Substantia nigra (tissue), 51 donors: ENCODE measurements at places on chromosomes 2 and 18.

GRCh38 chr18:45221363-45221762 is 393.9 kb upstream of the SLC14A2 start:
- no peak for DNase-seq

DNA sequence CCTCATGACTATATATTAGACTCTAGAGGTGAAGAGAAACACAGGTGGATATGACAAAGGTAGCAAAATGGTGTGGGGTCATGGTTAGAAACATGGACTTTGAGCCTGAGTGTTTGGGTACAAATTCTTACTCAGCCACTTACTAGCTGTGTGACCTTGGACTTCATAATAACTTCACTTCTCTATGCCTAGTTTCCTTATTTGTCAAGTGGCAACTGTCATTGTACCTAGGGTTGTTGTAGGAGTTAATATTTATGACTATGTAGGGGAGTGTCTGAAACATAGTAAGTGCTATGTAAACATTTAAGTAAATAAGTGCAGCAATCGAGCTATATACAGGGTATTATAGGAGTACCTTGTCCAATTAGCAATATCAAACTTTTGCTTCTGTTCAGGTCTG is 49.7 kb upstream of the RAPH1 start:
- DNase-seq: no peak

DNA sequence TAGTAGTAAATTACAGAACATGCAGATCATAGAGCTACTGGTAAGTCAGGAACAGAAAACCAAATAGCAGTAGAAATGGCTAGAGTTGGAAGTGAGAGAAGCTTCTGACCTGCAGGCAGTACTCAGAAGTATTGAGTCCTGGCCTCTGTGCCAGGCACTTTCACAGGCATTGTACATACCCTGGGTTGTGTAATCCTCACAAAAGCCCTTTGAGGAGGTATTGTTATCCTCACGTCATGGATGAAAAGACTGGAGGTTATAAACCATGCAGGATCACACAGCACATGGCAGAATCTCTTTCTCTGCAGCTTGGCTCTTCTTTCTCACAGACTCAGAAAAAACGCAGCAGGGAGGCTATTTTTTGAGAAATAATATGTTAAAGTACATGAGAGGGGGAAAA is 789.3 kb upstream of the FAM98A start:
- DNase-seq: no peak

DNA sequence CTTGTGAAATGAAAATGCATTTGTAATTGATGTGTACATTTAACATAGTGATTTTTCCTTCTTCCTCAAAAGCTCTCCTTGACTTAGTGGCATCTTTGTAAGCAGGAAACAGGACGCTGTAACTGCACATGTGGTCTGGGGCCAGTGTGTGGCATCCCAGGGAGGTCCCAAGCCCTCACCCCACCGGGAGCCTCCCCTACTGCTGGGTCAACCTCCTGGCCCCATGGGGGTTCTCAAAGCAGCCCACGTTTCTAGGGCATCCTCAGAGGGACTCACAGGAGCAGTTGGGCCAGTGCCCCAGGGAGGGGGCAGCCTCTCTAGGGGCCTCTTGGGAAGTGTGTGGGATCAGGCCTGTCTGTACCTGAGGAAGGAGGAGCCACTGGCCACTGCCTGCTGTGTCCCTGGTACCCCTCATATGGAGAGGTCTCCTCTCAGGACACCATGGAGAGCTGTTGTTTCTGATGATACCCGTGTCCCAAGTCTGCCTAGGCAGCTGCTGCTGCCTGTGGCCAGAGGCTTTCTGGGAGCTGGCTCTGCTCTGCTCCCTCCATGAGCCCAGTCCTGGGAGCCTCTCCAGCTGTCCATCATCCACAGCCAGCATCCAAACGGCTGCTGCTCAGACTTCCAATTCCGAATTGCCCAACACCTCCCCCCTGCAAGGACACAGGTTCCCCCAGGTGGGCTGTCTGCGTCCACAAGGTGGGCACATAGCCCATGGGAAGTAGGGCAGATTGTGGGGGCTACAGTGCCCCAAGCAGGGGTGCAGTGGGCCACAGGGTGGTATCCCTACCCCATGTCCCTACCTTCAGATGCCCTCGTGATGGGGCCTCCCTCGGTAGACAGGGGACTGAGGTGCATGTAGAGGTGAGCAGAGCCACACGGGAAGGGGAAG is 13.4 kb downstream of the ARHGEF4 start:
- DNase-seq: no peak

GRCh38 chr2:62270728-62271127 is 74.8 kb downstream of the B3GNT2 start:
- no peak for DNase-seq

DNA sequence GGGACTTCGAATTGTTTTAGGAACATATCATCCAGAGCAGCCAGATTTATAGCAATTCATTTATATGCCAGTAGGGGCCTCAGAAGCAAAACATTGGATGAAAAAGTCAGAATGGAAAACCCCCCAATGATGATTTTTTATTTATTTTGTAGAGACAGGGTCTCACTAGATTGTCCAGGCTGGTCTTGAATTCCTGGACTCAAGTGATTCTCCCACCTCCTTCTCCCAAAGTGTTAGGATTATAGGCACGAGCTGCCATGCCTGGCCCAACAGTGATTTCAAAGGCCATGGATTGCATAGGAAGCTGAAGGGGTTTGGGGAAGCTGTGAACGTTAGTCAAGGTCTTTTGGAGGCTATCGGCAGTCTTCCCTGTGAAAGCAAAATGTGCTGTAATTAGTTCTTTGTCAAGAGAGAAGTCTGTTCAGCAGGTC is 21.9 kb upstream of the MCFD2 start:
- DNase-seq: no peak

- DNase-seq: no peak
Measured at GRCh38 chr2:149033716-149034115, 4.8 kb upstream of the LYPD6B start.

DNA sequence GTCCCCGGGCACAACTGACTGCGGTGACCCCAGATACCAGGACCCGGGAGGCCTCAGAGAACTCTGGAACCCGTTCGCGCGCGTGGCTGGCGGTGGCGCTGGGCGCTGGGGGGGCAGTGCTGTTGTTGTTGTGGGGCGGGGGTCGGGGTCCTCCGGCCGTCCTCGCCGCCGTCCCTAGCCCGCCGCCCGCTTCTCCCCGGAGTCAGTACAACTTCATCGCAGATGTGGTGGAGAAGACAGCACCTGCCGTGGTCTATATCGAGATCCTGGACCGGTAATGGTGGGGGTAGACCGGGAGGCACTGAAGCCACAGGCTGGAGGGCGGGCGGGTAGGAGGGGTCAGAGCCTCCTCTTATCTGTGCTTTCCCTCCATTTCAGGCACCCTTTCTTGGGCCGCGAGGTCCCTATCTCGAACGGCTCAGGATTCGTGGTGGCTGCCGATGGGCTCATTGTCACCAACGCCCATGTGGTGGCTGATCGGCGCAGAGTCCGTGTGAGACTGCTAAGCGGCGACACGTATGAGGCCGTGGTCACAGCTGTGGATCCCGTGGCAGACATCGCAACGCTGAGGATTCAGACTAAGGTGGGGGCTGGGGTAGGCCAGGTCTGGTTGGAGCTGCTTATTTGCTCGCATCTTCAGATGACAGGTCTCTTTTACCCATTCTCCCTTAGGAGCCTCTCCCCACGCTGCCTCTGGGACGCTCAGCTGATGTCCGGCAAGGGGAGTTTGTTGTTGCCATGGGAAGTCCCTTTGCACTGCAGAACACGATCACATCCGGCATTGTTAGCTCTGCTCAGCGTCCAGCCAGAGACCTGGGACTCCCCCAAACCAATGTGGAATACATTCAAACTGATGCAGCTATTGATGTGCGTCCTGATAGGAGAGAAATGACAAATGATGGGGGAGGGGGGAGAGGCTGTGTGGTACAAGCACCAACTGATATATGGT is 780 bp downstream of the HTRA2 start:
- DNase-seq: no peak

- DNase-seq: no peak
Measured at GRCh38 chr18:14026199-14026598, 106.0 kb downstream of the ZNF519 start.

DNA sequence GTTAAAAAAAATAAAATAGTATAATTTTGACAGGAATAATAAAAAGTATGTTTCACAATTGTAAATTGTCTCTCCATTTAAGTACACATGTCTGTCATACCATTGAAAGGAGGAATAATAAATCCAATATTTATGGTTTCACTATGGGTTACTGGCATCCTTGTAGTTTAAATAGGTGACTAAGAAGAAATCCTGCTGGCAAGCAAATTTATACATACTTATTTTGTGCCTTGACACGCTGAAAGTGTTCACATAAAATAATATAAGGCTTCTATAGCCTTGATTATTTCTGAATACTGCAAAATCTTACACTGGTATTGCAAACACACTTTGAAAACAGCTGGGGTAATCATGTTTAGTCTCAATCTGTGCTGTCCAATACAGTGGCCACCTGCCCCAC is 138.3 kb upstream of the ETAA1 start:
- DNase-seq: no peak

DNA sequence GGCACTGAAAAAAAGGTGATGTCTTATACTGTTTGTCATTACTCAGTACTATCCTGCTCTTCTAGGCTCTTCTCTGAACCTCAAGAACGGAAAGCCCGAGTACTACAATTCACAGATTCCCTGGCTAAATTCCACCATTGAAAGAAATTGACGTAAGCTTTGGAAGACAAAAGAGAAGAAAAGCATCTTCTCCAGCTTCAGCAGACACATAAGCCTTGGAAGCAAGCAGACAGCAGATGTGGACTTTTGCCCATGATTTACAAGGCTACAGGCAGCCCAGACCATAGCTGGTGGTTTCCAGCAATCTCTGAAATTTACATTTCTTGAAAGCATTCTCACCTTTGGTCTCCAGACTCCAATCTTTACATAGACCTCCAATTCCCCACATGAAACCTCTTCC is 289.0 kb downstream of the C1D start:
- no peak for DNase-seq

- DNase-seq: no peak
Measured at GRCh38 chr2:1266351-1266750, 146.9 kb upstream of the TPO start.

DNA sequence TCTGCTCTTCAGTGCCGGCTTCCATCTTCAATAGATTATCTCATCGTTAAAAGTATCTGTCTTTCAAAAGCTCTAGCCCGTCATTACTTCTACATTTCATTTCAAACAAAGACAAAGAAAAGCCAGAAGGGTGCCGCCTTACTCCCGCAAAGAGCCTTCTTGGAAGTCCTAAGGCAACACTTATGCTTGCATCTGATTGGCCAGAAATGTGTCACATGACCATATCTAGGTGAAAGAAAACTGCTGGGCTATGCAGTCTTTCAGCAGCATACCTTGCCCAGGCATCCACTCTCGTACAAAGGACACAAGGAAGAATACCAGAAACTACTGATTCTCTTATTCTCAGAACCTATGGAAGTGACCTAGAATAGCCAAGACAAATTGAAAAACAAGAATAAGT is 217.1 kb upstream of the SLC35G4 start:
- no peak for DNase-seq

DNA sequence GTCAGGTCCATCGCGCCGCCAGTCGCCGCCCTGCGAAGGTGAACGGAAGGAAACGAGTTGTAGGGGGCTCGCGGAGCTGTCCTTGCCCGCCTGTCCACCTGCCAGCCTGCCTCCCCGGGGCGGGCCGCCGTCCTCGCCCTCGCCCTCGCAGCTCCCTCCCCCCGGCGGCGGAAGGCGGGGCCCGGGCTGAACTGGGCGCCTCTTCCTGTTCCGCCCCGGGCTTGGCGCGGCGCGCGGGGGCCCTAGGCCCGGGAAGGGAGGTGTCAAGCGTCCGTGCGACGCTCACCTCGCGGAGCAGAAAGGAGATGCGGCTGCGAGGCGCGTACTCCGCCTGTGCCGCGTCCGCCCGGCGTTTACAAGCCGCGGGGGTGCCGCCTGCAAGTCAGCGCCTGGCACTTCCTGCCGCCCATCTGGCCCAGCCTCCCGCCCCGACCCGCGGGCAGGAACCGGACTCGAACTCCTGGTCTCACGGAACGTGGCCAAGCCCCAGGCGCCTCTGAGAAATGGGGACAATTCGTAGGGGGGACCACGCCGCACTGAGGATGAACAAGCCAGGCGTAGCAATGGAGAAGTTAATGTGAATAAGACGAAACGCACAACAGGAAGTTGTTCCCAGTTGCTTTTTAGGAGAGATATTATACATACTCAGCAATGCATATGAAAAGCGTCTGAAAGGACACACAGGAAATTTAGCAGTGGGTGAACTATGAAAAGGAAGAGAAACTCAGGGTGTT is at the start of gene CNPPD1:
CNPPD1 (minus strand) TSS at position 108 of the 734 bp plus-strand sequence; CDS start at position 11, 97 bp downstream.
- DNase-seq: peak; percentile 83

GRCh38 chr2:31522786-31523185 is 58.0 kb downstream of the SRD5A2 start:
- DNase-seq: no peak

- DNase-seq: no peak
Measured at GRCh38 chr2:19355014-19355405, 3.4 kb downstream of the OSR1 start.

DNA sequence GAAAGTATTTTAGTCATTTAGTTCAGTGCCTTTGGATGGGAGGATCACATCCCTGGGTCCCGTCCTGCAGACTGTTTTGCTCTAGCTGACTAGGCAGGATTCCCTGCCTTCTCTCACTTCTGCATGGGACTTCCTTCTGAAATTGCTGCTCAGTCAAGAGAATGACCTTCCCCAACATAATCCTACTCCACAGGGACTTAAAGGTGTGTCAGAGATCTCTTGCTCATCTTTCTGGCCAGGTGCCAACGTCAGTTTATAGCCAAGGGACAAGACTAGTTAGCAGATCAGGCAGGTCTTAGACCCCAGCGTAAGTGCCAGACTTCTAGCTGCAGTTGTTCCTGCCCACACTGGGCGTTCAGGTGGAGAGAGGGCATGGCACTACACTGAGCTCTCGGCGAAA is 9.5 kb upstream of the IL1B start:
- DNase-seq: no peak

DNA sequence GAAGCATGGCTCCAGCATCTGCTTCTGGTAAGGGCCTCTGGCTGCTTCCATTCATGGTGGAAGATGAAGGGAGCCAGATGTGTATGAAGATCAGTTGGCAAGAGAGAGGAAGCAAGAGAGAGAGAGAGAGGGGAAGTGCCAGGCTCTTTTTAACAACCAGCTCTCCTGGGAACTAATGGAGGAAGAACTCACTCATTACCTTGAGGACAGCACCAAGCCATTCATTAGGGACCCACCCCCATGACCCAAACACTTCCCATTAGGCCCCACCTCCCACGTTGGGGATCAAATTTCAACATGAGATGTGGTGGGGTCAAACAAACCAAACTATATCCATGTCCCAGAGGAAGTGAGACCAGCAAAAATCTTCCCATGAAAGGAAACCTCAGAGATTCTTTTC is 124.8 kb upstream of the SIX2 start:
- no peak for DNase-seq

- DNase-seq: no peak
Measured at GRCh38 chr18:39415471-39415870, 1849.9 kb upstream of the CELF4 start.

- DNase-seq: no peak
Measured at GRCh38 chr2:196099916-196100315, 31.3 kb upstream of the DNAH7 start.

DNA sequence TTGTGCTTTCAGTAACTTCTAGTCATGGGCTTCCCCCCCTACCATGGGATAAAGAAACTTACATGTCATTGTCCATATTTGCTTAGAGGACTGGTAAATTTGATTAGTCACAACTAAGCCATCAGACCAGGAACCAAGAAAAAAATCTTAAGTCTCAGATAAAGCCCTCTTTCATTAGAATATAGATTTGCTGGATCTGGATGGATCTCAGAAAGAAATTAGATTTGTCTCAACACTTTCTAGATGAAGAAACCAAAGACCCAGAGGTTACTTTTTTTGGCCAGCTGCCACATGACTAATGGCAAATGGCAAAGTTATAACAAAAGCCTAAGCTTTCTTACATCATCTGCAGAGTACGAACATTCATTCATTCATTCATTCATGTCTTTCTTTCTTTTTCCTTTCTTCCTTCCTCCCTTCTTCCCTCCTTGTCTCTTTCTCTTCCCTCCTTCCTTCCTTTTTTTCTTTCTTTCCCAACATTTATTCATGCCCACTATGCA is 60.2 kb downstream of the CDCA7 start:
- no peak for DNase-seq
